ENCODE measurements at places on chromosomes 1 and 21. TPM values are rescaled to one million over a fixed set of nuclear protein-coding genes. Genes with fewer than 3 reads are reported as not detected.

Gene PAPPA2
- not detected for polyA plus RNA-seq

Gene ETNK2
- polyA plus RNA-seq: 6.1 TPM

Gene RHCE
- 0.18 TPM for polyA plus RNA-seq

Gene FAM163A
- polyA plus RNA-seq: not detected

Gene CYP2J2
- 1.6 TPM for polyA plus RNA-seq

Gene PYHIN1
- 110 TPM for polyA plus RNA-seq

Gene AMY1C
- polyA plus RNA-seq: not detected

Gene HDGF
- 46.0 TPM for polyA plus RNA-seq

- peaks cover 15% of the 10 kb centered on the region for H3K36me3 ChIP-seq
- H3K4me1 ChIP-seq: peaks cover 89% of the 10 kb centered on the region
Observed at GRCh38 chr1:207862241-207862787, 48.6 kb downstream of the CD34 start.

- no peak overlapping the region for H3K4me3 ChIP-seq
- no peak overlapping the region for H3K27ac ChIP-seq
- H3K4me1 ChIP-seq: no peaks in the 10 kb centered on the region
- no peaks in the 10 kb centered on the region for H3K36me3 ChIP-seq
Observed at GRCh38 chr21:34692458-34693020, 23.7 kb downstream of the CLIC6 start.

DNA sequence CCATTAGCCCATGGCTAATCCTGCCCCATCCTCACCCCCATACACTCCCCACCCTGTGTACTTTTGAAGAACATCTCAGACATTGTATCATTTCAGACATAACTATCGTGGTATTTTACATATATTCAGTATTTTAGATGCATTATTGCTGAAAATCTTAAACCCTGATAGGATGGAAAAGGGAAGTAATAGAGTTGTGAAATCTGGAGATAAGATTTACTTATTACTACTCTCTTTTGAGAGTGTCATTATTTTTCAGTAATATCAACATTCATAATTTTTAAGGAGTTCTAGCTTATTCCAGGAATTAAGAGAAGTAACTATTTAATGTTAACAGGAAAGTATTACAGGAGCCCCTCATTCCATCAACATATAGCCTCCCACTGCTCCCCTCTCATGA, 34.4 kb downstream of the ADCY10 start:
- no peak for DNase-seq
- H3K4me1 ChIP-seq: no peaks in the 10 kb centered on the region
- H3K27ac ChIP-seq: no peak overlapping the region
- no peaks in the 10 kb centered on the region for H3K27me3 ChIP-seq
- H3K4me3 ChIP-seq: no peak overlapping the region
- H3K36me3 ChIP-seq: no peaks in the 10 kb centered on the region

DNA sequence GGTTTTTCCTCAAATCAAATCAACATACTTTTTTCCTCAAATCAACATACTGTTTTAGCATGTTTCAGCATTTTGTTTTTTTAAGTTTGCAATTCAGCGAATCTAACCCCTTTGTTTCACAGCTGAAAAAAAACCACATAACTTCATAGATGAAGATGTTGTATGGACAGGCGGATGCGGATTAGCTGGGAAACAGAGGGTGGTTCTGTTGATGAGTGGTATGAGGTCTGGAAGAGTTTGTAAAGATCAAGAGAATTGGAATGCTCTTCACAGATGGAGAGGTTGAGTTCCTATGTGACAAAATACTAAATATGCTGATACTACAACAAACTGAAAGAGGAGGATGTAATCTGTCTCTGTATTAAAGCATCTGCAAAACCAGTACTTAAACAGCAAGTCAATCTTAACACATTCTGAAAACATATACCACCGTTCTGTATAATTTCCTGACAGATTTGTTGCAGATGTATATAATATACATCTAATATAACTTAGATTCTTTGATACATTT, 10.6 kb upstream of the LEPR start:
- H3K4me3 ChIP-seq: no peak overlapping the region
- no peaks in the 10 kb centered on the region for H3K27me3 ChIP-seq
- no peak for DNase-seq
- H3K36me3 ChIP-seq: no peaks in the 10 kb centered on the region
- no peak overlapping the region for H3K27ac ChIP-seq

DNA sequence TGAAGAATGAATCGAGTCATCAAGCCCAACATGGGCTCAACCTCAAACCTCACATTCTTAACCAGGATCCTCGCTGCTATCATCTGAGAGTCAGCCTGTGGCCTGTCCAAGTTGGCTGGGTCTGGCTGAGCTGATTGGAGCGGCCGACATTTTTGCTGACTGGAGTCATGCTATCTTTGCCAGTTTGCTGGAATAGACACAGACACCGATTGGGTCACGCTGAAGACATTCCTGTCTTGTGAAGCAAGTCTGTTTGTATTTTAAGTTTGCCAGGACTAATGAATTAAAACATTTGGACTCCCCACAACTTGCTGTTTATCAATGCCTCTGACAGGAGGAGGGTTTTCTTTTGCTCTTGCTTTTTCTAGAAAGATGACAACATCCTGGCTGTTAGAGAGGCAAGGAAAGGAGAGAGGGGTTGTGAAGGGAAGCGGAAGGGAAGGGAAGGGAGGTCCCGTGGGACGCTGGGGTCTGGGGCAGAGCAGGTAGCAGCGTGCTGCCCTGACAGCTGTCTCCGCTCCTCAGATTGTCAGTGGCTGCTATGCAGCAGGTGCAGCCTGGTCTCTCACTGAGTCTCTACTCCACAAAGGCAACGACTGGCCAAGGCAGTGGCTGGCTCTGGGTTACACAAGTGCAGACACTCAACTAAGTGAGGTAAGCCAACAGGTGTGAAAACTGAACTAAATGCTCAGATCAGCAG, at the start of gene MAP3K7CL:
Gene MAP3K7CL (plus strand): TSS at position 375 of the 700 bp plus-strand sequence. CDS start 2,701 bp downstream, outside the sequence.
- no peaks in the 10 kb centered on the region for H3K27me3 ChIP-seq
- no peak for DNase-seq
- H3K4me3 ChIP-seq: no peak within 1 kb of the TSS
- no peak within 1 kb of the TSS for H3K27ac ChIP-seq
- H3K4me1 ChIP-seq: no peaks in the 10 kb centered on the region
- H3K36me3 ChIP-seq: no peaks in the 10 kb centered on the region

DNA sequence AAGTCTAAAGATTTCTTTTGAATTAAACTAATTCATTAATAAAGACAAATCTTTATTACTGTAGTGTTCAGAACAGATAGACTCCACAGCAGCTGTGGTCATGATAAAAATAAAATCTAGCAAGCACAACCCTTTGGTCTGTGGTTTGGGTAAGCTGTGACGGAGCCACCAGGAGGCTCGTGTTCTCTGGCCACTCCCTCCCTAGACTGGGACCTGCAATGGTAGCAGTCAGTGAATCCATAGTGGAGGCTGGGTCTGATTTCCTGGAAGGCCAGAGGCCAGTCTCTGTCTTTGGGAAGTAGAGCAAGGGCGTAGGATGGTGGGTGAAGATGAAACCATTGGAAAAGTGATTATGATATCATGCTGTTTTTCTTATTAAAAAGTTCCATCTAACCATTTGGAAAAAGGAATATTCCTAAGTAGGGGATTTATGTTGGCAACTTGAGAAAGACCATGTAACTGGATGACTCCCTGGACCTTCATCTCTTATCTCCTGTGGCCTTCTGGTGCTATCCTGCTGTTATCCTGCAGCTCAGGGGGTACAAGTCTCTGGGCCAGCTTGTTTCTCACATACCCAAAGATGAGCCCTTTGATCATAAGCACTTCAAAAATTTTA, 39.0 kb downstream of the TENT5C start:
- H3K27ac ChIP-seq: no peak overlapping the region
- H3K4me1 ChIP-seq: peaks cover 24% of the 10 kb centered on the region

DNA sequence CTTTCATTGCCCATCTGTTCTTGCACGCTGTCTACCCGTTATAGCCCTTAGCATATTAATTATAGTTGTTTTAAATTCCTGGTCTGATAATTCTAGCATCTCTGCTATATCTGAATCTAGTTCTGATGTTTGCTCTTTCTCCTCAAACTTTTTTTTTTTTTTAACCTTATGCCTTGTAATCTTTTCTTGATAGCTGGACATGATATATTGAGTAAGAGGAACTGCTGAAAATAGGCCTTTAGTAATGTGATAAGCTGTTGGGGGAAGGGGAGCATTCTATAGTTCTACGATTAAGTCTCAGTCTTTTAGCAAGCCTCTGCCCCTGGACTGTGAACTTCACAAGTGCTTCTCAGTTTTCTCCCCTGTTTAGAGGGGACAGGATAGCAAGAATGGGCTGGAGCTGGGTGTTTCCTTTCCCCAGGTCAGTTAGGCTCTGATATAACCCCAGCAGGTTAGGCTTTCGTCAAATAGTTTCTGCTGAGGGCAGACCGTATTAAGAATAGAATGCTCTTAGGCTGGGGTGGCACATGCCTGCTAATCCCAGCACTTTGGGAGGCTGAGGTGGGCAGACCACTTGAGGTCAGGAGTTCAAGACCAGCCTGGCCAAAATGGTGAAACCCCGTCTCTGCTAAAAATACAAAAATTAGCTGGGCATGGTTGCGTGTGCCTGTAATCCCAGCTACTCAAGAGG, 62.2 kb downstream of the ZFYVE9 start:
- no peaks in the 10 kb centered on the region for H3K27me3 ChIP-seq
- H3K4me1 ChIP-seq: no peaks in the 10 kb centered on the region
- H3K27ac ChIP-seq: no peak overlapping the region
- no peak overlapping the region for H3K4me3 ChIP-seq

DNA sequence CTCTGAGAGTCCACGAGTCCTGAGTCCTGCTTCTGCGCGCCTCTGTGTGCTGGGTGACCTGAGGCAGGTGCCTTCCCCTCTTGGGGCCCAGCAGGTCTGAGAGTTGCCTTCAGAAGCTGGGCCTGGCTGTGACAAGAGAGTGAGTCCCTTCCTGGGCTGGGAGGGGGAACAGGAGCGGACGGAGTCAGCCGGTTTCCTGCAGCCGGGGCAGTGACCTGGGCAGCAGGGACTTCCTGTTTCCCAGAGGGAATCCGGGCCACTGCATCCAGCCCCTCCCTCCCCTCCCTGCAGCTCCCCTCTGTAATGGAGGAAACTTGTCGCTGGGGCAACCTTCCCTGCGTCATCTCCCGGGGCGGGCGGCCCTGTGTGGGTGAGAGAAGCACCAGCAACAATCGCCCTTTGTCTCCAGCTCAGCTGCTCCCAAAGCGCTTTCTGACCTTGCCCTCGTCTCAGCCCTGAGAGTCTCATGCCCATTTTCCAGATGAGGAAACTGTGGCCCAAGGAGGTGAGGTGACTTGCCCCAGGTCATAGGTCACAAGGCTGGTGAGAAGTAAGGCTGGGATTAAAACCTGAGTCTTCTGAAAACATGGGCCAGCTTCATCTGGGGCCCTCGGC, 61.1 kb downstream of the SDC3 start:
- H3K4me3 ChIP-seq: no peak overlapping the region
- peaks cover 7% of the 10 kb centered on the region for H3K27me3 ChIP-seq
- no peaks in the 10 kb centered on the region for H3K36me3 ChIP-seq
- no peak for DNase-seq
- H3K27ac ChIP-seq: no peak overlapping the region

DNA sequence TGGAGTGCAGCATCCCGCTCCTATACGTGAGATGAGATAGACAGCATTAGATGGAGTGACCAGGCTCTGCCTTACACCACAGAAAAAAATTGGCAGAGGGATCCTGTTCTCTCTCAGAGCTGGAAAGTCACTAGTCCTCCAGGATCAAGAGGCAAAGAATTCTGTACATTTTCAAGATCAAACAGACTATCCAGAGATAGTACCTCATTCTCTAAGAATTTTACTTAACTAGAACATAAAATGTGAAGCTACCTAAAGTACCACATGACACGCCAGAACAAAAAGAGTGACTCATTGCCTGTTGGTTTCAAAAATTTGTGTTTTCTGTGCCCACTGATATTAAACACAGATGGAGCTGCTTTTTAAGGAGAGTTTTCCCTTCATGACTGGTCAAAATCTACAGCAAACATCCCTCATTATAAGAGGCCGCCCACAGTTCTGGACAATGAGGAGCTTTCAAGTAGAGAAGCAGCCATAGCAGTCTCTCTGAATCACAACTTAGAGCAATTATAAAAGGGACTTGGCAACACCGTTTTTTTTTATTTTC, 32.3 kb downstream of the CD160 start:
- H3K27me3 ChIP-seq: no peaks in the 10 kb centered on the region
- DNase-seq: no peak
- H3K27ac ChIP-seq: no peak overlapping the region
- no peaks in the 10 kb centered on the region for H3K4me1 ChIP-seq
- H3K36me3 ChIP-seq: peaks cover 26% of the 10 kb centered on the region

DNA sequence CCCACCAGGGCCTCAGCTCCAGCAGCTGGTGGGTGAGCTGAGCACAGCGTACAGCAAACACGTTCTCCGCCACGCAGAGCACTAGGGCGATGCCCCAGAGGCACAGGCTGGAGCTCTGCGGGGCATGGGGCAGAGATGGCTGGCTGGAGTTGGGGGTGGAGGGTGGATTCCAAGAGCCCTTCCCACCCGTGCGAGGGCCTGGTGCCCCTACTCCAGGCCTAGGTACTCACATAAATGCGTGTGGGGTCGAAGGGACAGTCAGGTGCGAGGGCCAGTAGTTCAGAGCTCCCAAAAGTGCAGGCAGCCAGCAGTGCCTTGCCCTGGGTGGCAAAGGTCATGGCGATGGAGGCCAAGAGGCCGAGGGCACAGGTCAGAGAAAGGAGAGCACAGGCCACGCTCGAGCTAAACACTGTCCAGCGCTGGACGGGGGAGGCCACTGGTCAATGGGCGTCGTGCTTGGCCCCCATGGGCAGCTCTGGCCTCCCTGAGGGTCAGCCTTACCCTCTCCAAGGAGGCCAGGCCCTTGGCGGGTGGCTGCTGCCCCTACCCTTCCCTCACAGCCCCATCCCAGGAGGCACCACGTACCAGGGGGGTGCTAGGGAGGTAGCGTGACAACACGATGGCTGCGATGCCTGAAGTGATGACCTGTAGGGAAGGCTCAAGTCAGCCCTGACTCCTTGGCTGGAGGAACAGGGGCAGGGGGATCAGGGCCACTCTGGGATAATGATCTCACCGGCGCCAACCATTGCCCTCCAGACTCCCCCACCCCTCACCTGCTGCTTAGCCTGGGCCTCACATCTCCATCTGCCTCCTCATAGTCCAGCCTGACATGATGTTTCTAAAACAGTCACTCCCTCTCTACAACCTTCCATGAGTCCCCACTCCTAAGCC, 5.6 kb downstream of the TMEM54 start:
- no peak for DNase-seq
- H3K27me3 ChIP-seq: peaks cover 46% of the 10 kb centered on the region
- H3K36me3 ChIP-seq: no peaks in the 10 kb centered on the region
- peaks cover 3% of the 10 kb centered on the region for H3K4me1 ChIP-seq

DNA sequence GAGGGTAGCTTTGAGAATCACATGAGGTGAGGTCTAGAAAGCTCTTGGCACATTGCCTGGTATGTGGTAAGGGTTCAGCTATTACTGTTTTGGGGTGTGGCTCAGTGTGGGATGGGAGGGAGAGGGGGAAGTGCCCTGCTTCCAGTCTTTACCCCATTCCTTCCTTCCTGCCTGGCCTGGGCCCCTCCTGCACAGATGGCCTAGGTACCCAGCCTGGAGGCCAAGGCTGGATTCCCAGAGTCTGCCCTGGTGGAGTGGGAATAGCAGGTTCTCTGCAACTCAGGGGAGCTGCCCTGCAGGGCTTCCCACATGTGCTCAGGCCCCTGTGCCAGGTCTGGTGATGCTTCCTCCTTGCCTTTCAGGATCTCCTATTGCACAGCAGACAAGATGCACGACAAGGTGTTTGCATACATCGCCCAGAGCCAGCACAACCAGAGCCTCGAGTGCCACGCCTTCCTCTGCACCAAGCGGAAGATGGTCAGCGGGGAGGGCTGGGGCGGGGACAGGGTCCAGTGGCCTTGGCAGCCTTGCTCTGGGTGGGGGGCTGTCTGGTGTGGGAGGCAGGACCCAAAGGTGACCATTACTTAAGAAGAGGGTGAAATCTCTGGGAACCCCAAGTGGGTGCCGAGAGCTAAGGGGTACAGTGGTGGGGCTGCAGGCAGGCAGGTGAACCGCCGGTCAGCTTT, 13.5 kb downstream of the LDLRAP1 start:
- DNase-seq: peak; percentile 69
- peak overlapping the region; percentile 29 for H3K4me3 ChIP-seq
- peaks cover 36% of the 10 kb centered on the region for H3K36me3 ChIP-seq
- peaks cover 100% of the 10 kb centered on the region for H3K4me1 ChIP-seq
- H3K27ac ChIP-seq: peak overlapping the region; percentile 11

All from CD8-positive, alpha-beta memory T cell (primary cell).